ENCODE measurements at places on chromosomes 3 and 15.

GRCh38 chr3:171336406-171336805, 123.8 kb downstream of the TNIK start:
- no peak for DNase-seq

DNA sequence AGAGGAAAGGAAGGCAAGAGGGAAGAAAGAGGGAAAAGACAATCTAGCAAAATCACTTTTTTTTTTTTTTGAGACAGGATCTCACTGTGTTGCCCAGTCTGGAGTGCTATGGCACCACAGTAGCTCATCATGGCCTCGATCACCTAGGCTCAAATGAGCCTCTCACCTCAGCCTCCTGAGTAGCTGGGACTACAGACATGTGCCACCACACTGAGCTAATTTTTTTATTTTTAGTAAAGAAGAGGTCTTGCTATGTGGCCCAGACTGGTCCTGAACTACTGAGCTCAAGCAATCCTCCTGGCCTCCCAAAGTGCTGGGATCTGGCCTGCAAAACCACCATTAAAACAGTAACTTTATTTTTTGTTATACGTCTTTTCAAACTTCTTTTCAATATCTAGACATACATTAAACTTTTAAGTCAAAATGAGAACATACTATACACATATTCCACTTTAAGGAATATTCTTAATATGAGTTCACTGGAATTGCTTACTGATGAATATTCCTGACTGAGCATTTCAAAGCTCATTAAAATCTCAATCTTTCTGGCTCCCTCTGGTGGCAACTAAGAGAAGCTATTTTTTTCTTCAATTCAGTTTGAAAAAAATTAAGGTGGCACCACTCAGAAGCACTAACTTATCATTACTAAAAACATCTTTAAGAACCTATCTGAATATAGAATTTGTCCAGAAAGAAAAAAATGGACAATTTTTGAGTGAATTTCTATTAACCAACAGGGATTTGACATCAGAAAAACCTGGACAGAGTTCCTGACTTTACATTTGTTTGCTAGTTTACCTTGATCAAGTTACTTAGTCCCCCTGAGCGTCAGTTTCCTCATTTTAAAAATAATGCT, 40.9 kb downstream of the UACA start:
- DNase-seq, result no peak

DNA sequence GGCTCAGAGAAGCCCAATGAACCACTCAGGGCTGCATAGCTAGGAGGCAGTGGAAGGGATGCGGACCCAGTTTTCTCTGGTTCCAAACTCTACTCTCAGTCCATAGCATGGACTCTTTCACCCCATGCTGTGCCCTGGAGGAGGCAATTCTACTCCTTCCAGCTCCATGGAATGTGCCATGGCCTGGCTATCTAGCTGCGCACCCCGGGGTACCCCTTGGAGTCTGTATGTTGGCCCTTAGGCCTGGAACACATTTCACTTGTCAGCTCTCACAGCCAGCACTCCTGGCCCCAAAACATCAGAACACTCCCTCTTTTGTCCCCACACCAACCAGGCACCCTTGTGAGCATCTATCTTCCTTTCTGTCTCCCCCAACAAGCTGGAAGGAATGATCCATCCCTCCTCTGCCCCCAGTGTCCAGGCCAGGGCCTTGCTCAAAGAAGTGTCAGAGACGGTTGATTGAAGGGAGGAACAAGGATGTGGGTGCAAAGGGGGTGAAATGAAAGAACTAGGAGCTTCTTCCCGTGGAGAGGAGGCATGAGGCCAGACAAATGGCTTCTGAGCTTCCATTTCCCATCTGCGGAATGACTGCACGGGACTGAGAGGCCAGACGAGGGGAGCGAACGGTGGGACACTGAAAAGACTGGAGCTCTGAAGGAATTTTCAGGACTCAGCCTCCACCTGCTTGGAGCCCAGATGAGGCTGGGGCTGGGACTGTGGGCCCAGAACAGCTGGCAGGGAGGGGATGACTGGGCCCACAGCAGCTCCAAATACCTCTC, 2.8 kb downstream of the PRSS50 start:
- no peak for DNase-seq

DNA sequence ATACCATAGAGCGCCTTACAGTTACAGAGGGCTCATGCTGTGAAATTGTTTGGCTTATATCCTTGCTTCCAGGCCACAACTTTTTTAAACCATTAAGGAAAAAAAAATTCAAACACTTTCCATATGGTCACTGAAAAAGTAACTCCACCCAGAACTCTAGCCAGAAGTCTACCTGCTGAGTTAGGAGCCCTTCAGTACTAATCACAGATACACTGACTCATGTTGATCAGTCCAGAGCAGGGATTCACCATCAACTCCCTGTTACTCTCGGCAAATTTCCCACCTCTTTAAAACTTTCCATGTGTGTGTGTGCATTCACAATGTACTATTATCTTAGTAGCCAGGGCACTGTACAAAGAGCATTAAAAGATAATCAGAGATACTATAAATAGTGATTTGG, 372.8 kb downstream of the MAGI1 start:
- DNase-seq, result no peak

DNA sequence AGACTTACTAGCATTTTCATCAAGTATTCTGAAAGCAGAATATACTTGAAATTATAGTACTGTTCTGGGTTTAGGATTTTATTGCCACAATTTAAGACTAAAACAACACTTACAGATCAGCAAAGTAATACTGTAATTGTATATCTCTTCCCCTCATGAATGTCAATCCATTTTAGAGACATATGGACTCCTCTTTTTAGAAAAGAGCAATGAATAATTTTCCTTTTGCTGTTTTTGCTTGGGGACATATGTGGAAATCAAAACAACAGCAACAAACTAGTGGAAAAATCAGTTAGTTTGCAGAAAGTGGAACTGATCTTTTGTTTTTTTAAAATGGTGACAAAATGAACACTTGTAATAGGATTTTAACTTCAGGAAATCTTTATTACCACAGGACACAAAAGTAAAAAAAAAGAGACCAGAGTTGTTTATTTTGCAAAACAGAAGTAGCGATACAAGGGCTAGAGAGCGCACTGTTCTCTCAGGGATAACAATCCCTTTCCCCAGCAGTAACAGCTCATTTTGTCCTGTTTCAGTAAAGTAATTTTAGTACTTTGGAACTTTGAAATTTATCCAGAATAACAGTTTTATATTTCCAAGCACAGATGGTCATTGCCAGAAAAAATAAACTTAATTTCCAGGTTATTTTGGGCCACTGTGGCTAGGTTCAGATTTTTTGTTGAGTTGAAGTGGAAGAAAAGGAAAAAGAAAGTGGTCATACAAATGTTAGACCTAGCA, 17.1 kb downstream of the LEKR1 start:
- DNase-seq, result no peak

DNA sequence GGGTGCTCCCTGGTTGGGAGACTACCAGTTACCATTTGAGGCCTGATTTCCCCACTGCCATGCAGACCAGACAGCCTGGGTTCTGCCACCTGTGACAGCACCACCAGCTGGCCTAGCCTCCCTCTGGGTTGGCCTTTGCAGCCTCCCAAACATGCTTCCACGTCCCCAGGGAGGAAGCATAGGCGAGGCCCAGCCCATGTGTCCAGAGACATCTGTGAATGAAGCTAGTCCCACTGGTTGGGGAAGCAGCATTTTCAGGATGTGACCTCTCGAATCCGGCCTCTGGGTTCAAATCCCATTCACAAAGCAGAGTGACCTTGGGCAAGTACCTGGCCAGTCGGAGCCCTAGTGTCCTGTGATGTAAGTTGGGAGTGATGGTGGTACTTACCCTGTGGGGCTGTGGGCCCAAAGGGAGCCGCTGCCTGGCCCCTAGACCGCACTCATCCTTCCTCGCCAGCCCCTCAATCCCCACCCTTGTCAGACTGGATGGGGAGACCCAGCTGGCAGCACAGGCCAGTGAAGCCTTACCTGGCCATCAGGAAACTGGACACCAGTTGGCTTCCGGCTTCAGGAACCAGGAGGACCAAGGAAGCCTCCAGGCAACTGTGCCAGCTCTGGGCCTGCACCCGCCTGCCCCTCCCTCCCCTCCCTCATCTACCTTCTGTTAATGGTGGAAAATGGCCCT, 6.0 kb downstream of the KLF15 start:
- no peak for DNase-seq

DNA sequence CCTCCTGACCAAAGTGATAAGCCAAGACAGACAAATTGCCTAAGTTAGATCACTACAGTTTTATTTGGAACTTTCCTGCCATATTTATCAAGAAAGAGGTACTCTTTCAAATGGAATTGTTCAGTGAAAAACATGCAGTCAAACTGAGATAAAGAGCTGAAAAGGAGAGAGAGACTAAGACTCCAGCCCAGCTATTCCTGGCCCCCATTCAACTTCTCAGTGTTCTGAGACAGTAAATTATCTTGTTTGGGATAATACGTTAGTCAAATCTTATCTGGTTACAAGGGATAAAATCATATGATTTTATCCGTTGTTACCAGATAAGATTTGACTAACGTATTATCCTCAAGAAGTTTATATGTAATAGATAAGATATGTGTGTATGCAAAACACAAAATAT, 67.6 kb upstream of the CMC1 start:
- no peak for DNase-seq

- no peak for DNase-seq
These were observed 6.3 kb downstream of the ADGRG7 start for GRCh38 chr3:100615684-100616083.

- no peak for DNase-seq
These were observed 114.4 kb downstream of the FOXP1 start for GRCh38 chr3:71469138-71469435.

DNA sequence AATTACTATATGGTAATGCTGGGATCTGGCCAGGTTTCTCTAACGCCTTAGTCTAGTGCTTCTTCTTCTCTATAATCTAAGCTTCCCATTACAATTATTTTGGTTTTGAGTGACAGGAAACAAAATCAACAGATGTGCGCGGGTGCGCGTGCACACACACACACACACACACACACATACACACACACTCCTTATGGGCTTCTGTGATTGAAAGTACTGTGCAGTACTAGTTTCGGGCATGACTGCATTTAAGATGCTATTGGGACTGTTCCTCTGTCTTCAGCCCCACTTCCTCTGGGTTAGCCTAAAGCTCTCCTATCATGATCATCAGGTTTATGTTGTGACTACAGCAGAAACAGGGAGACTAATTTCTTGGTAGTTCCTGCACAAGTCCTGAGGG, 32.2 kb downstream of the EPHB1 start:
- DNase-seq, result no peak

- no peak for DNase-seq
These were observed 130.6 kb downstream of the LRIG1 start for GRCh38 chr3:66370179-66370578.

GRCh38 chr3:60854791-60855190, 396.5 kb downstream of the FHIT start:
- no peak for DNase-seq

DNA sequence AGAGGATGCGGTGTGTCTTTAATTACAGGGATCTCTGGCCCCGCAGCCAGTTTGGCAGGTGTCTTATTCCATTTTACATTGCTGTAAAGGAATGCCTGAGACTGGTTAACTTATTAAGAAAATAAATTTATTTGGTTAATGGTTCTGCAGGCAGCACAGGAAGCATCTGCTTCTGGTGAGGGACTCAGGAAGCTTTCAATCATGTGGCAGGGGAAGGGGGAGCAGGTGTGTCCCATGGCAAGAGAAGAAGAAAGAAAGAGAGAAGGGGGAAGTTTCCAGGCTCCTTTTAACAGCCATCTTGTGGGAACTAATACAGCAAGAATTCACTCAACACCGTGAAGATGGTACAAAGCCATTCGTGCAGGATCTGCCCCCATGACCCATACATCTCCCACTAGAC, 128.0 kb upstream of the CRBN start:
- DNase-seq, result no peak

- DNase-seq, result no peak
These were observed 560.8 kb upstream of the TBL1XR1 start for GRCh38 chr3:177758126-177758525.

- no peak for DNase-seq
These were observed 26.6 kb upstream of the MAGEF1 start for GRCh38 chr3:184738506-184738890.

DNA sequence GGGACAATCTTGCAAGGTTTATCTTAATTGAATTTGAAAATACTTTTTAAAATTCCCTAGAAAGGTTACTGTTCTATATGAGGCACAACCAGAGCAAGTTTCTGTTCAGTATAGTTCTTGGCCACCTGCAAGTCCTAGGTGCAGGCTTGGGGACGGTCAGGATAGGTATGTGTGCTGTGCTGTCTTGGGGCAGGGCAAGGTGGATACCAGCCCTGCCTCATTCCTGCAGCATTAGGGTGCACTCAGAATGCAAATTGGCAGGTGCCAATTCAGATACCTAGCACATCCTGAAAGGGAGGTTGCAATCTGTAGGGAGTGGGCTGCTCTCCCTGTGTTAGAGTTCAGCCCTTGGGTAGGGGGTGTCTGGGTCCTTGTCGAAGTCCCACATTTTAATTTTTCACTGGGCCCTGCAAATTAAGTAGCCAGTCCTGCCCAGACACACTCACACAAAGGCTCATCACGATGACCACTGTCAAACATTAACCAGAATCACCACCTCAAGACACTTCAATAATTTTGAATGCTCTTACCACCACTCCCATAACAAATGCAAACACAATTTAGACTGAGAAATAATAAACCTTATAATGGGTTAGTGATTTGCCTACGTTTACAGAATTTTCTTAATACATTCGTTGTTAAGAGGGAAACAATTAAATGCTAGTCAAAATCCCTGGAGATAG, 838.0 kb upstream of the NR2F2 start:
- DNase-seq, result no peak

DNA sequence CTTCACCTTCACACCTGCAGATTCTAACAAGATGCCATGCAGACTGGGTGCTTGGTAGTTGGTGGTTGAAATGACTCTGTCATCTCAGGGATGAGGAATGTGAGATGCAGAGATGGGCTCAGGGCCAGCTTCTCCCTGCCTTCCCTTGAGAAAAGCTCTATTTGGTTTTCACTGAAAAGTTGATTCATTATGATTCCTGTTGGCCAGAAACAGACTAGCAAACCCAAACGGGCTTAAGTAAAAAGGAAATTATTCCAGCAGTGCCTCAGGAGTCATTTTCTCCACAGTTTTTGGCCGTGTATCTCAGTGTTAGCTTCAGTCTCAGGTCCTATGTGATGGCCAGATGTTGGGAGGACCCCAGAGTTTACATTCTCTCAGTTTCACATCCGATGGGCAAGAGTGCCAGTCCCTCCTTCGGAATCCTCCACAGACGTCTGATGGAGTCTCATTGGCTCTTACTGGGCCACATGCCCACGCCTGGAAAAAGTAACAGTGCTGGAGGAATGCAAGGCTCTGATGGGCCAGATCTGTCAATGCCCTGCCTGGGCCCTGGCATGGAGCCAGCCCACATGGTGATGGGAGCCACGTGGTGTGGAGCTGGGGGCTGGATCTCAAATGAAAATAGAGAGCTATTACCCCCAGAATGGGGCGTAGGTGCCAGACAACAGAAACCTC, 22.3 kb upstream of the SACM1L start:
- DNase-seq, result no peak
